ENCODE measurements at places on chromosomes 13 and 19. TPM values are rescaled to one million over a fixed set of nuclear protein-coding genes. Genes with fewer than 3 reads are reported as not detected.

PCSK4 gene
- 0.57 TPM for total RNA-seq

- H3K27me3 ChIP-seq, result no peaks in the 10 kb centered on the region
Measured at GRCh38 chr13:110433014-110433413, 125.9 kb downstream of the COL4A2 start.

DNA sequence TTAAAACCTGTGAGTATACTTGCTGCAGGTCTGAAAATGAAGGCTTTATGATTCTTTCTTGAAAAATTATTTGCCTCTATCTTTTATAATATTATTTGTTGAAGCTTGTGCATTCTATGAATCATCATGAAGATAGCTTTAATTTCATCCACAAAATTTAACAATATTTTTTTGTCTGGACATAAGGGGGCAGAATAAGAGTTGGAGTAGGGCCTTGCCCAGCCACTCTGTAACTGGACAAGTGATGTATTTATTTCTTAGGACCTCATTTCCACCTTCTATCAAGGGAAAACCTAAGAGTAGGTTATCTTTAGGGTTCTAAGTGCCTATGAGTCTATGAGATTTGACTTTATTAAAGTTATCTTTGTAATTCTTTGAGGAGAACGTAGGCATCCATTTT, 49.9 kb downstream of the N4BP2L1 start:
- no peaks in the 10 kb centered on the region for H3K27me3 ChIP-seq
- no peaks in the 10 kb centered on the region for H3K4me1 ChIP-seq
- no peak overlapping the region for H3K4me3 ChIP-seq
- H3K27ac ChIP-seq, result no peak overlapping the region
- no peaks in the 10 kb centered on the region for H3K36me3 ChIP-seq

PTGIR gene
- 0.82 TPM for total RNA-seq

NDUFA11 gene
- 280 TPM for total RNA-seq

- H3K4me1 ChIP-seq, result no peaks in the 10 kb centered on the region
- peaks cover 42% of the 10 kb centered on the region for H3K36me3 ChIP-seq
- no peak overlapping the region for H3K27ac ChIP-seq
- H3K4me3 ChIP-seq, result no peak overlapping the region
- H3K27me3 ChIP-seq, result no peaks in the 10 kb centered on the region
- DNase-seq, result no peak
Measured at GRCh38 chr19:43610493-43610892, 1.4 kb upstream of the SRRM5 start.

GRCh38 chr19:45069056-45069455, 7.2 kb downstream of the ZNF296 start:
- no peaks in the 10 kb centered on the region for H3K36me3 ChIP-seq
- H3K4me3 ChIP-seq, result no peak overlapping the region
- DNase-seq, result no peak
- H3K27ac ChIP-seq, result no peak overlapping the region

JUND gene
- total RNA-seq, result 77.1 TPM

GRCh38 chr19:3190921-3191805, 5.4 kb downstream of the NCLN start:
- H3K4me3 ChIP-seq, result no peak overlapping the region
- DNase-seq, result no peak
- H3K4me1 ChIP-seq, result peaks cover 8% of the 10 kb centered on the region
- H3K36me3 ChIP-seq, result peaks cover 11% of the 10 kb centered on the region
- no peaks in the 10 kb centered on the region for H3K27me3 ChIP-seq
- no peak overlapping the region for H3K27ac ChIP-seq

All from psoas muscle (tissue), 8 donors.